Dorsolateral prefrontal cortex (tissue), 122 donors: ENCODE measurements at places on chromosomes 13 and 19.

- DNase-seq = no peak
Measured at GRCh38 chr13:77171451-77171850, 144.5 kb upstream of the FBXL3 start.

DNA sequence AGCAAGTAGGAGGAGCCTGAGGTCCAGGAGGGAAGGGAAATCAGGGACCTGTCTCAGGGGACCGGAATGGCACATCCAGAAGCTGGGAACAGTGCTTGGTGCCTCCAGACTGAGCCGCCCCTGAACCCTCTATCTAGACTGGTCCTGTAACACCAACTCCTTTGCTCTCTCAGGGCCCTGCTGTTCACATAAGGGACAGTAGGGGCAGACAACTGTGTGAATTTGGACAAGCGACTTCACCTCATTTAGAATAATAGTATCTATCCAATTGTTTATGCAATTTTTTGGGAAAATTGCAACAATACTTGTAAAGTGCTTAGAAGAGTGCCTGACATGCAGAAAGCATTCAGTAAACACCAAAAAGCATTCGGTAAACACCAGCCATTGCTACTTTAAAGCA lies 14.0 kb downstream of the SYMPK start:
- DNase-seq = no peak

- no peak for DNase-seq
Measured at GRCh38 chr19:7888145-7888825, at the start of gene LRRC8E. Gene LRRC8E, plus strand, starts transcription at chr19:7888510. Its CDS starts 7,094 bp downstream, at chr19:7895604.

DNA sequence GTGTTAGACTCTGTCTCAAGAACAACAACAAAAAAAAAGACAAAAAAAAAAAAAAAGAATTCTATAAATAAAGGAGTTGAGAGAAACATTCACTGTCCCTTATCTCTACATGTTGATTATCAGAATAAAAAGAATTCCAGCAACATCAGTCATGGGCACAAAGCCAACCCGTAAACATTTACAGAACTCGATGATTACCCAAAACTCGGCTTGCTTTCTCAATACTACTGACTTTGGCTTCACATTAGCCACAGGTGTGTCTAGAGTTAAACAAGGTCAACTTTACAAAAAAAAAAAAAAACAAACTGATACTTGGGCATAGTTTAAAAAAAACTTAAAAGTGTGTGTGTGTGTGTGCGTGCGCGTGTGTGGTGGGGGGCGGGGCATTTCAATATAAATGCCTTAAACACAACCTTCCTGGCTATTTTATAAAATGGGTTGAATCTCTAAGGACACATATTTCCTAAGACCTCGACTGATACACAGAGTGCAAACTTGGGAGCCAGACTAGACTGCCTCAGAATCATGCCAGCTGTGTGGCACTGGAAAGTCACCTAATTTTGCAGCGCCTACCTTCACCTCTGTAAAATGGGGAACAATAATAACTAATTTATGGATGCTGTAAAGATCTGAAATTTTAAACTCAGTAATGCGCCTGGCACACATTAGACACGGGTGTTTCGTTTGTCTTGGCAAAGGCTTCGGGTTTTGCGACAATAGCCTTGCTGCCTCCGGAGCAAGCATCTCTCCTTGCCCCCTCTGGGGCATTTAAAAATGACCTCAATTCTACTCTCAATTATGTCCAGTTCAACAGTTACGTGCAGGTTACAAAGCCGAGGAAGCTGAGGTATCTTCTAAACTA lies 922 bp downstream of the EBPL start:
- no peak for DNase-seq

DNA sequence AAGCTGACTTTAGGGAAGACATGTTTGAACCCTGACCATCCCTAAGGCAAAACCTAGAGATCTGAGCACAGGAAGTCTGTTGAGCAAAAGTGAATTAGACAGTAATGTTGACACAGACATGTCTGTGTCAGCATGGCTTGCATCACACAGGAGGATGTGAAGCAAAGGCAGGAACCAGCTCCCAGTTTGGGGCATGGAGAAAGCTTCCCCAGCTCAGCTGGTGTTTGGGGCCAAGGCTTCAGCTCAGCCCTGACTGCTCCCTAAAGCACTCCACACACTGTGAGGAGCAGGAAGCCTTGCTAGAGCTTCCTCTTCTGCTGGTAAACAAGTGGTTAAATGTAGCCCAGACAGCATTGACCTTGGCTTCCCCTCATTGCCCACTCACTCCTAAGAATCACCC lies 153.8 kb upstream of the UBL3 start:
- no peak for DNase-seq

DNA sequence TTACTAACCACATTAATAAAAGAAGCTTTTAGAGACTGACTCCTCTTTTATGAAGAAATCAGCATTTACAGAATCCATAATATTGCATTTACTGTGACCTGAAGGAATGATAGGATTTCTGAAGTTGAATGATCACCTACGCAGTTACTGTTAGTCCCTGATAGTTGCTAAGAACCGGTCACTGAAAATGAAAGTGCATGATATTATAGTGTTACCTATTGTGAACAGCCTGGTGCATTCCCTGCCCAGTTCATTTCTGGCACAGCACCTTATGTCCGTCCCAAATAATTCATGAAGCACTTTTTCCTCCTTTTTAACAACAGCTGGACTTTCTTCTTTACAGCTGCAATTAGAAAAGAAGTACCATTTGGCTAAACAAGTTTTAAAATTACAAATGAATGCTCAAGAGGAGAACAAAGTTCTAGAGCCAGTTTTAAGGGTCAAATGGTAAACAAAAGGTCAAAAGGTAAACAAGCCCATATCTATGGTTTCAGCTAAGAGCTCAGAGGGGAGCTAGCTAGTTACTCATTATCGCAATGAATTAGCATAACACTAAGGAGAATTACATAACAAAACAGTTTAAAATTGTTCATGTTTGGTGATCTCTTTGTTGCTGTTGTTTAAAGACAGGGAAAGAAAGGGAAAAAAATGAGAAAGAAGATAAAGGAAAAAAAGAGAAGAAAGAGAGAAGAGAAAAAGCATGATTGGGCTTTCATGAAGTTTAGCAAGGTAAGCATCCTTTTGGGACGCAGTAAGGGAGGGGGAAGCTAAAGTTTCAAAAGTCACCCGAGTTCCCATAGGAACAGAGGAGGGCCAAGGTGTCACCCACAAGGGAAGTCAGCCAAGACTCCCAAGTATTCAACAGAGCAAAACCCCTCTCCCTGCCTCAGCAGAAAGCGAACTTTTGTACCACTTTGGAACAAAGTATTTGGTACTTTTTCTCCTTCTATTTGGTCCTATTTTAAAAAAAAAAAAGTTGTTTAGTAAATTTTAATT lies 50.2 kb downstream of the FLT3 start:
- DNase-seq = no peak

GRCh38 chr13:24040835-24041234 lies 119.7 kb upstream of the SPATA13 start:
- DNase-seq = no peak
